ENCODE measurements at places on chromosomes 3 and 15. TPM values are rescaled to one million over a fixed set of nuclear protein-coding genes. Genes with fewer than 3 reads are reported as not detected.

The DUOXA2 gene
- polyA plus RNA-seq: not detected

GRCh38 chr15:69648775-69649735 is 196.4 kb downstream of the RPLP1 start:
- DNase-seq: no peak

- DNase-seq: no peak
Measured at GRCh38 chr3:158702815-158703481, 29.3 kb downstream of the RARRES1 start.

GRCh38 chr3:107407355-107407754 is 30.1 kb downstream of the CCDC54 start:
- DNase-seq: no peak

The NEK10 gene
- polyA plus RNA-seq: 2.3 TPM

GRCh38 chr3:130565224-130565623 is 48.2 kb downstream of the COL6A6 start:
- no peak for DNase-seq

DNA sequence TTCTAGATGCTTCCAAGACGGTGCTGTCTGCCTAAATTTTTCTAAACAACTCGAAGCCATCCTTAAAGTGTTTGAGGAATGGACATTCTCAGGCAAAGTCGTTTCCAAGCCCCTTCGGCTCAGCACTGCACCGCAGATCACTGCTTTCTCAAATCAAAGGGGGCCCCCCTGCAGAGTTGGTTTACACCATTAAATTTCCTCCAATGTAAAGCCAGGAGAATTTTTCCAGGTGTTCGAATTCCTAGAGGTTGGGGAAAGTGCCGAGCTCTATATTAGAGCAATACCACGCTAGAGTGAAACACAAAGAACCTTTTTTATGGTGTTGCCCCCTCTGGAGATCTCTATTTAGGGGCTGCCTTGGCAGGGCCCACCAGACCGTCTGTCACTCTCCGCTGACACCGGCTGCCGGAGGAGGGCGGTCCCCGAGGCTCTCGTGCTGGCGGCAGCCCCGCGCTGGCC is 277.9 kb upstream of the NR2F2 start:
- DNase-seq: peak; percentile 36

DNA sequence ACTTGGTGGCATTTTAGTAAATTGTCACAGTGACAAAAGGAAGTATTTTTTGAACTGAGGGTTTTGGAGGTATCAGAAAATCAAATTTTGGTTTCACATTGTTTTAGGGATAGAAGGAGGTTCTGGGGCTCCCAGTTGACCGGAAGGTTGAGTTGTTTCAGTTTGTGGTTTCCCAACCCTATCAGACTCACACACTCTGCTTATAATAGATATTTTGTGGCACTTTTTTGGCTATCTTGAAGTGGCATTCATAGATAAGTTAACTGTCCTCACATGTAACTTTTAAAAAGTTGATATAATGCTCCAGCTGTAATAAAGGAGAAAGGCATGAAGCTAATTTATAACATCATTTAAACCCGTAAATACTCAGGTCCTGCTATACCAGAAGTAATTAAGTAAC is 12.8 kb downstream of the ARMC8 start:
- no peak for DNase-seq

The TM6SF1 gene
- 3.2 TPM for polyA plus RNA-seq

DNA sequence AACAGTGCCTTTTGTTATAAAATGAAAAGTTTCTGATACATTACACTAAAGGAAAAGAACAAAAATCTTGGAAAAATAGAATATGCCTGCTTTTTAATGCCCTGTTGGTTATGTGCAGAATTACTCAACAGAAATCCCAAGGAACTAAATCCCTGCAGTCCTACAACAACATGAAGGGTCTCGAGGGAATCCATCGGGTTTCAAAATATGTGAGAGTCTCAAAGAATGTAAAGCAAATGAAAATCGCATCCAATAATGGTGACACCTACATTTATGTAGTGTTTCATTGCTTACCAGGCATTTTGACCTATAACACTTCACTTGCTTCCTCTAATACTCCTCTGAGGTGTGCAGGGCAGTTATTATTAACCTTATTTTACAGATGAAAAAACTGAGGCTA is 411.3 kb downstream of the FOXP1 start:
- no peak for DNase-seq

- DNase-seq: no peak
Measured at GRCh38 chr3:67346081-67346480, 308.3 kb downstream of the SUCLG2 start.

DNA sequence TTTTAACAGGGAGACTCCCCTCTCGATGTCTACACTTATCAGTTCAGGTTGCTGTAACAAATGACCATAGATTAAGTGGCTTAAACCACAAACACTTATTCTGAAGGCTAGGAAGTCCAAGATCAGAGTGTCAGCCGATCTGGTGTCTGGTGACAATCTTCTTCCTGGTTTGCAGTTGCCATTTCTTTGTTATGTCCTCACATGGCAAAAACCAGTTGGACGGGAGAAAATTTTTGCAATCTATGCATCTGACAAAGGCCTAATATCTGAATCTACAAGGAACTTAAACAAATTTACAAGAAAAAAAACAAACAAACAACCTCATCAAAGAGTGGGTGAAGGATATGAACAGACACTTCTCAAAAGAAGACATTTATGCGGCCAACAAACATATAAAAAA is 116.9 kb upstream of the FOXB1 start:
- no peak for DNase-seq

DNA sequence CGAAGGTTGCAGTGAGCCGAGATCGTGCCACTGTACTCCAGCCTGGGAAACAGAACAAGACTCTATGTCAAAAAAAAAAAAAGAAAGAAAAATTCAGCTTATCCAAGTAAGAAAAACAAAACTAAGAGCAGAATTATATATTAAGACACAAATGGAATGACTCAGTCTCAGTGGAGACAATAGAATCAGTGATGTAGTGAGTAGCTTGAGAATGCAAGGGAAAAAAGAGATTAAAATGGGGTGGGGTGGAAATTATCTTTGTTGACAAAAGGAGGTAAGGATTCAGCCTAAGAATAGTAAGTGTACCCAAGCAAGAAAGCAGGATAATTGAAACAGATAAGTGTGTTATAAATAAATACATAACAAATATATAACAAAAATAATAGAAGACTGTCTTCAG is 70.7 kb downstream of the BLM start:
- DNase-seq: no peak

The HGD gene
- polyA plus RNA-seq: 97.3 TPM

DNA sequence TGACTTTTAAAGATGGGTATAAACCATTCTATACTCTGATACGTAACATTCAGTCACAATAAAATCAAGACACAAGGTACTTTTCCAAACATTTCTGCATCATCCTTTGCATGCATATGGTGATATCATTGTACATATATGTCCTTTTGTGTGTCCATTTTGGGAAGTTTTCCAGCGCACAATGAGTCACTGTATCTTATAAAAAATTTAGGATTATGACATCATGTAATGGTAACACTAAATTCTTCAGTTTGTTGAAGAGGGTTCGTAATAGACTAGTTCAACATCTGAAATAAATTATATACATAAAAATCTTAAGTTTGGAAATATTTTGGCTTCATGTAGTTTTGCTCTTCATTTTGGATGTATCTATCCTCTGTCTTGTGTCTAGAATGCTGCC is 480.9 kb downstream of the ROBO1 start:
- no peak for DNase-seq

The FBXO40 gene
- 0.02 TPM for polyA plus RNA-seq

DNA sequence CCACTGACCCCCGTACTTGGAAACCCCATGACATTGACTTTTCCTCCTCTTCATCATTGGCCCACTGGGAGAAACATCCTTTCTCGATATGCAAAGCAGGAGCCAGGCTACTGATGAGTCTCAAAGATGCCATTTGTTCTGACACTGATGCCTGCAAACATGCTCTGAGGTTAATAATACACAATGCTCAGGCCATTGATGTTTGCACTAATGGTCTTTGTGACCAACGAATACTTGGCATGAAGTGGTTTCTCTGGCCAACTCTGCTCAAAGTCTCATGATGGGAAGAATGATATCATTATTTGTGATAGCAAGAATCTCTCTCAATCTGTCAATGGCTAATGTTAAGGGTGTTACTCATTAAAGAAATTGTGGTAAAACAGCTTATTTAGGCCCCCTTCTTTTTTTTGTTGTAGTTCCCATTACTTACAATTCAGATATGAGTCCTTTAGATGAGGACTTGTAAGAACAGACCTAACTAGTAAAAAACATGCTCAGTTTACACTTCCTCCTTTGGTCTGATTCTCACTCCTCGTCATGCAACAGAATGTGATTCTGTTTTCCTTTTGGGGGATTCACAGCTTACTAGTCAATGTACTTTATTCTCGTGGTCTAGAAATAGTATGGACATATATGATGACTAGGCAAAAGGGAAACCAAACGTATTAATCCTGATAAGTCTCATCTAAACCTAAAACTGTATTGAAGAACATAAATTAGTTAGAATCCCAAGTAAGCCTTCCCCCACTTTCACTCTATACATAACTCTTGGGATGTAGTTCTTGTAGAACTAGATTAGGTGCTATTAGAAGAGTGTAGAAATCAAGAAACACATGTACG is 488.8 kb upstream of the DPPA4 start:
- no peak for DNase-seq

The ACKR2 gene
- 2.7 TPM for polyA plus RNA-seq

The C15orf62 gene
- 3.3 TPM for polyA plus RNA-seq

DNA sequence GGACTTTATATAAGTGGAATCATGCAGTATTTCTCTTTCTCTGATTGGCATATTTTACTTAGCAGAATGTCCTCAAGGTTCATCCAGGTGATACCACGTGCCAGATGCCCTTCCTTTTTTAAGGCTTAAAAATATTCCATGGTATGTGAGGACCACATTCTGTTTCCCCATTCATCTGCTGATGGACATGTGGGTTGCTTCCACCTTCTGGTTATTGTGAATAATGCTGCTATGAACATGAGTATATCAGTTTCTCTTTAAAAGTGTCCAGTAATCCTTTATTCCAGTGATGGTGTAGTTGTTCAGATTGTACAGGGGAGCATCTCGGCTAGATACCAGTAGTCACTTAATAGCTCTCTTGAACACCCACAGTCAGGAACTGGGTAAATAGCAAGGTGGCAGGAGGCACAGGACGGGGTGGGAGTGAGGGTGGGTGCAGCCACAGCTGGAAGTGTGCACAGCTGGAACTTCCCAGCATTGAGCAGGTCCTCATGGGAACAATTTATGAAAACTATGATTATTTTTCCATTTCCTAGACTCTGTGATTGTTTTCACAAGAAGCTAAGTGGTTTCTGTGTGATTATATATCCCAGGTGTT is 50.3 kb upstream of the ATG7 start:
- DNase-seq: no peak

The CMTM8 gene
- 8.4 TPM for polyA plus RNA-seq

GRCh38 chr15:78255421-78256043 is 8.8 kb upstream of the DNAJA4 start:
- DNase-seq: no peak

GRCh38 chr15:90681056-90681455 is 36.1 kb upstream of the BLM start:
- no peak for DNase-seq

GRCh38 chr3:24339266-24339825 is 155.3 kb downstream of the THRB start:
- DNase-seq: no peak

DNA sequence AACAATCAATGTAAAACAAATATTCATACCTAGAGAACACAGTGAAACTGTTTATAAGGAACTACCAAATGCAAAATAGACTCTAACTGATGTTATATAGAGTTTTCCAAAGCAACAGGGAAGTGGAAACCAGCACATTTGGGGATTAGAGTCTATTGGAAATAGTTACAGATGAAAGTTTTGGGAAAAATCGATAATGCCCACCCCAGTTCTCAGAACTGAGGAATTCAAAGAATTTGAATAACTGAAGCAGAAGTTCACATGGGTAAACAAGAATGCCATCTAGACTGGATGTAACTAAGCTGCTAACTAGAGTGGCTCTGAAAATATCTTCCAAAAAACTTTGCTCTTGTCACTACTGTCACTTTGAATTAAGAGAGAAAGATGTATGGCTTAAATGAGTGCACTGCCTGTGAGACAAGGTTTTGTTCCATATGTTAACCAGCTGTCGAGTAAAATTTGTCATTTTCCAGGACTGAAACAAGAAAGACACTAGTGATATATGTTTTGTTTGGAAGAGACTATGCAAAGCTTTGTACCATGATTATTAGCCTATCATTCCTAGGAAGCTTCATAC is 9.2 kb upstream of the DENND4A start:
- no peak for DNase-seq

- no peak for DNase-seq
Measured at GRCh38 chr3:37739579-37740290, 121.9 kb upstream of the CTDSPL start.

- DNase-seq: no peak
Measured at GRCh38 chr3:187291001-187291511, 481 bp downstream of the MASP1 start.

DNA sequence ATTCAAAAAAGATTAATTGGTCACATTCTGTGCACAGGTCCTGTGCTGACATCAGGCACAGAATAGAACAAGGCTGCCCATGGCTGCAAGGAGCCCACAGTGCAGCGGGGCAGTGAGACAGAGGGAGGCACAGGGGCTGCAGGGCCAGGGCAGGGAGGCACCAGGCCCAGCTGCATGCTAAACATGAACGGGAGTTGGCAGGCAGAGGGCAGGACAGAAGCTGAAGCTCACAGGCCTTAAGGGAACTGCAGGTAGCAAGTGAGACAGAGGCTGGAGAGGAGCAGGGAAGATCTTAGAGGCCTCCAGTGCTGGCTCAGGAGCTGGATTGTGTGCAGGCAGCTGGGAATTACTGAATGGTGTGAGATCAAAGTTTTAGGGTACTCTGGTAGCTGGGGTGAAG is 26.2 kb downstream of the IDH3A start:
- DNase-seq: no peak

DNA sequence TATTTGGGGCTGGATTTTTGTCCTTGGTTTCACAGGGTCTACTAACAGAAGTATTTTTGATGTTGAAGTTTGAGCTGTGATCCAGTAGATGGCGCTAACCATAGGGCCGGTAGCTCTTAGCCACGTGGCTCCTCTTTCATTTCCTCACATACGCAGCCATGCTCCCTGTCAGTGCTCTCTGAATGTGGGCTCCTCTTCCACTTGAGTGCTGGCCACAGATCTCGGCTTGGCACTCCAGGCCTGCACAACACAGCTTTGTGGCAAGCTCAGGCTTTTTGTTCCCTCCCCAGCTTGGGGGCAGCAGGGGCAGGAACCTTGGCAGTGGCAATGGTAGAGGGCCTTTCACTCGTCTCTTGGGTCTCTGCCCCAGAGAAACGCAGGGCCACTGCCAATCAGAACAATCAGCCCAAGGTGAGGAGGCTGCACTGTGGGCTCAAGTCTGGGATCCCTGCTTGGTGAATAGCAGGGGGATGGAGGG is 18.6 kb upstream of the DNAAF4 start:
- no peak for DNase-seq

- no peak for DNase-seq
Measured at GRCh38 chr3:186386883-186387560, 25.0 kb upstream of the DGKG start.

DNA sequence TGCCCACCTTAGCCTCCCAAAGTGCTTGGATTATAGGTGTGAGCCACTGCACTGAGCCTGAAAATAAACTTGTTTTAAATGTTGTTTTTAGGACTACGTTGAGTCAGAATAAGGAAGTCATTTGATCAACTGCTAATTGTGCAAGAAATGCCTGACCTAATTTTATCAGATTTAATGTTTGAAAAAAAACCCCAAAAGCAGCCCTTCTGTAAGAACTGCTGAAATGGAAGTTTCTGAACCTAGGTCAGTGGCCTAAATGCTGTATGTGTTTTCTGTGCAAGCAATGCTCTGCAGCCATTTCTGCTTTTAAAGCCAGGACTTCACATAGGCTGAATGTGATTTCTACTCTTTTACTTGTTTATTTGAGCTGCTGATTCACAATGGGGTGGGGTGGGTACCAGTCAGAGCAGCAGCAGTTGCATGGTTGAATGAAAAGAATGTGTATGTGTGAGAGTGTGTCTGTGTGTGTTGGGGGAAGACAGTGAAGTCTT is 6.6 kb downstream of the GPX1 start:
- DNase-seq: no peak

All from left kidney (tissue), 8 donors.